Heart left ventricle (tissue), 16 donors: ENCODE measurements at places on chromosomes 2 and 18. TPM values are rescaled to one million over a fixed set of nuclear protein-coding genes. Genes with fewer than 3 reads are reported as not detected.

- DNase-seq: no peak
Observed at GRCh38 chr2:113918229-113918628, 28.3 kb downstream of the ACTR3 start.

DNA sequence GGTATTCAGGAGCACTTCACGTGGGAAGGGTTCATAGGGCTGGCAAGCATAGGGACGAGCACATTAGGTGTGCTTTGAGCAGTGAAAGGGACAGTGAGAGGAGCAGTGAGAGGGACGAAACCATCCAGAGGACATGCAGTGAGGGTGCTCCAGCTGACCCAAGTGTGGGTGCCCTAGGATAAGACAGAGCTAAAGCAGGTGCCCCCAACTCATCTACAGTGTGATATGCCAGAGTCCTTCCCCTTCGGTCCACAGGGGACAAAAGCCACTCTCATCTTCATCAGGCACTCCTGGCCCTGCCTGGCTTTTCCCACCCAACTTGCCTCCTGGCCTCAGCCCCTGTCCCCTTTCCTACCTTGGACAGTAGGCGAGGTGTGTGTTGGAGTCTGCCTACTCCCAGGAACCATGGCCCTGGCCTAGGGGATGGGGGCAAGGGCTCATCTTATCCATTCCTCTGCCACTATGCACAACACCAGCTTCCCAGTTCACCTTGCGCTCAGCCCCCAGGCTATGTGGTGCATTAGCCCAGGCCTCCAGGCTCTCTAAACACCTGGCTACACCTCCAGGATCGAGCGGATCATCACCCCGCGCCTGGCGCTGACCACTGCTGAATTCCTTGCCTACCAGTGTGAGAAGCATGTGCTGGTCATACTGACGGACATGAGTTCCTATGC, 16.1 kb upstream of the ANKRD53 start:
- DNase-seq: no peak

DNA sequence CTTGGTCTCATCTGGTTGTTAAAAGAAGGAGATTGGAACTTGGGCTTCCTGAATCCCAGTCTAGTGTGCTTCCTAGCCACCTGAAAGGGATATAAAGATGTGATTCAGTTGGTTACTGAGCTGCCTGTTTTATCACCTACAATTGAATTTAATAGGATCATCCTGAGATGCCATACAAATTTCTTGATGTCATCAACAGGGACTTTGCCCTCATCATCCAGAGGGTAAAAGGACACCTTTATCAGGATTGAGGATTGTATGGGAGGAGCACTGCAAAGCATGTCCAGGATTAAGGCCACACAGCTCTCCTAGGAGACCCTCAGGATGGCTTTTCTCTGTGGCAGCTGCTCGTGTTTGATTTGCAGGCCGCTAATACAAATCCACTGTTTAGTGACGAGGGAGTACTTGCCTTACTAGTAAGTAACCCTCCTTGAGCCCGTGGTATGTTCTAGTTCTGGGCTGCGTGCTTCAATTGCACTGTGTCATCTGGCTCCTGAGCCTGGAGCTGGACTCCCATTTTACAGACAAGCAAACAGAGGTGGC, 28.6 kb downstream of the SH3RF3 start:
- DNase-seq: no peak

- no peak for DNase-seq
Observed at GRCh38 chr2:47422560-47422959, 19.6 kb downstream of the MSH2 start.

- no peak for DNase-seq
Observed at GRCh38 chr2:86584151-86584913, 21.1 kb upstream of the CHMP3 start.

- no peak for DNase-seq
Observed at GRCh38 chr2:42907835-42908234, 115.5 kb upstream of the HAAO start.

The FAP gene
- 0.75 TPM for total RNA-seq

The GPR35 gene
- 1.2 TPM for total RNA-seq

The AQP4 gene
- total RNA-seq: 9.2 TPM

The RGPD3 gene
- total RNA-seq: 0.18 TPM

The TYW5 gene
- 2.6 TPM for total RNA-seq

The CPLX4 gene
- not detected for total RNA-seq

The METTL8 gene
- 13.2 TPM for total RNA-seq

The GREB1L gene
- 7.6 TPM for total RNA-seq
